Osteocyte (in vitro differentiated cells): ENCODE measurements at places on chromosomes 1 and 21. TPM values are rescaled to one million over a fixed set of nuclear protein-coding genes. Genes with fewer than 3 reads are reported as not detected.

The LCE1D gene
- not detected in 2 replicates for total RNA-seq

GRCh38 chr1:13929313-13929712 lies 229.3 kb downstream of the PRDM2 start:
- H3K36me3 ChIP-seq = no peaks in the 10 kb centered on the region
- peak; percentile 68 for DNase-seq
- no peak overlapping the region for H3K27ac ChIP-seq
- H3K4me3 ChIP-seq = no peak overlapping the region
- H3K4me1 ChIP-seq = no peaks in the 10 kb centered on the region
- no peaks in the 10 kb centered on the region for H3K27me3 ChIP-seq

The ATP1A2 gene
- 8.2 and 8.5 TPM in 2 replicates for total RNA-seq

GRCh38 chr21:42456457-42456856 lies 39.6 kb downstream of the RSPH1 start:
- H3K27ac ChIP-seq = no peak overlapping the region
- H3K27me3 ChIP-seq = peaks cover 5% of the 10 kb centered on the region
- DNase-seq = no peak
- no peaks in the 10 kb centered on the region for H3K36me3 ChIP-seq
- peaks cover 16% of the 10 kb centered on the region for H3K4me1 ChIP-seq

The PTCH2 gene
- 1.4 TPM in 2 replicates for total RNA-seq
